ENCODE measurements at places on chromosomes 7 and 10.

- DNase-seq = no peak
Measured at GRCh38 chr10:124037784-124038183, 55.6 kb downstream of the CHST15 start.

GRCh38 chr7:39187130-39187529, 209.4 kb downstream of the POU6F2 start:
- no peak for DNase-seq

DNA sequence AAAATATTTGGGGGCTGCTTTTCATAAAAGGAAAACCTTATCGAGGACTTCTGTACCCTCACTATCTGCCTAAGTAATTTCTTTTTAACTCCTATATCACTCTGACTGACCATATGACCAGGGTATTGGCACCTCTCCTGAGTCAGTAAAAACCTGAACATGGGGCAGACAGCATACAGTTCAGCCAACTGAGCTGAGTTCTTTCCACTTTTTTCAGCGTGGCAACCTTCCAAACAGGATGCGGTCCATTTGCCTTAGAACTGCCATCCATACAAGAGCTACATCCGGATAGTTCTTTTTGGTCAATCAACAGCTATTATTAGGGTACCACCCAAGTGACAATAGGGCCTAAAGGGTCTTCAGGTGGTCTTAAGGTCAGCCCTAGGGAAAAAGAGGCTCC, 122.6 kb downstream of the MARCHF5 start:
- DNase-seq = no peak

DNA sequence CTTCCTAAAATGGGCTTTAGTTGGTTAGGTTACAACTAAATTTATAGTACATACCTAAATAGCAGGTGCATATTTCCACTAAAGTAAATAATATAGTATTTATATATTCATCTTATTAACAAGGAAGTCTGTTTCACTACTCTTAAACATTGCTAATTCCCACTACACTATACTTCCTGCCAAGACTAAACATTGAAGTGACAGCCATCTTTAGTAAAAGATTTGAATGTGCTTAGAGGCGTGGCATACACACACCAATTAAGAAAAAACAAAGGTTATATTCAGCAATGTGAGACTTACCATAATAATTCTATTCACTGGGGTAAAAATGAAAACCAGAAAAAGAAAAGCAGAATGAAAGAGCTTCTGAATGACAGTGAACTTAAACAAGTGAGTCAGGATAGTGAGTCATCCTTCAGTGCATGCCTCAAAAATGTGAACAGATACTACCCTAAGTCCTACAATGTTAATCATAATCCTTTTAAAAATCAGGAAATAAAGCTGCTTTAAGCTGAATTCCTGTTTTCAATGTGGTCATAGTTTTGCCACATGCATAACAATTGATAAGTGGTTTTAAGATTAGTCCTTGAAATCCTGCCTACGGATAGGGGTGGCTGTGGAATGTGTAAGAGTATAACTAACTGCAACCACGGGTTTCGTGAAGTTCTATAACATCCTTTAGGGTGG, 59.4 kb downstream of the USP6NL start:
- peak; percentile 65 for DNase-seq

- peak; percentile 18 for DNase-seq
Measured at GRCh38 chr7:114554781-114555537, 140.3 kb downstream of the FOXP2 start.

DNA sequence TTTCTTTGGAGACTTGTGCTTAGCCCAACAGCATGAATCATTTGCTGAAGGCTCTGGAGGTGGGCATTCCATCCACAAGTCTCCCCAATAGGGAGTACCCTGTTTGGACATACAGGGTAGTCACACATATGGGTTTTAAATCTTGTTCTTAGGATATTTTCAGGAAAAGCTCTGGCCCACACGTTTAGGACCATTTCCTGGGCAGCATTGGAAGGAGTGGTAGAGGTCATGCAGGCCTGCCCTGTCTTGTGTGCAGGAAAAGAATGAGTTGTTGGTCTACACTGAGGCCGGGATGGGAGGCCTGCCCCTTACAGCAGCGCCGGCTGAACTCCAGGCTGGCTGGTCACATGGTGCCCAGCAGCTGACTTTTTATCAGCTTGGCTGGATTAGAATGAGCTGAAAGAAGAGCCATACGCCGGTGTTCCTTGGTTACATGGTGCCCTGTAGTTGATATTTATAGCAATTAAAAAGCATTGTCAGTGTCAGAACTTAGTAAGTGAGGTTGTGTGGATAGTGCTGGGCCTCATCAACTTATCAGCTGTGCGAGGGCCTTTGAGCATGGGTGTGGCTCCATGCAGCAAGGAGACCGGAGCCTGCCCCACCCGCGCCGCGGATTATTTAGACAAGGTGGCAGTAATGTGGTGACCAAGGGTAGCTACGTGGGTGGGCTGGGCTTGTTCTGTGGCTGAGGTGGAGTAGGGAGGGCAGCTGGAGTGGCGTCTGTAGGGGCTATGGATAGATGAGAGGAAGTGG, 28.6 kb downstream of the OGDH start:
- DNase-seq = no peak

DNA sequence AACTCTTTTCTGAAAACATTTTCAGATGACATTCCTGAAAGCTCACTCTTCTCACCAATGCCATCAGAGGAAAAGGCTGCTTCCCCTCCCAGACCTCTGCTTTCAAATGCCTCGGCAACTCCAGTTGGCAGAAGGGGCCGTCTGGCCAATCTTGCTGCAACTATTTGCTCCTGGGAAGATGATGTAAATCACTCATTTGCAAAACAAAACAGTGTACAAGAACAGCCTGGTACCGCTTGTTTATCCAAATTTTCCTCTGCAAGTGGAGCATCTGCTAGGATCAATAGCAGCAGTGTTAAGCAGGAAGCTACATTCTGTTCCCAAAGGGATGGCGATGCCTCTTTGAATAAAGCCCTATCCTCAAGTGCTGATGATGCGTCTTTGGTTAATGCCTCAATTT, 16.5 kb downstream of the ANLN start:
- DNase-seq = no peak

GRCh38 chr10:33381451-33382215, 47.2 kb upstream of the NRP1 start:
- no peak for DNase-seq
